CD4-positive, CD25-positive, alpha-beta regulatory T cell (primary cell): ENCODE measurements at places on chromosomes 7 and 10.

DNA sequence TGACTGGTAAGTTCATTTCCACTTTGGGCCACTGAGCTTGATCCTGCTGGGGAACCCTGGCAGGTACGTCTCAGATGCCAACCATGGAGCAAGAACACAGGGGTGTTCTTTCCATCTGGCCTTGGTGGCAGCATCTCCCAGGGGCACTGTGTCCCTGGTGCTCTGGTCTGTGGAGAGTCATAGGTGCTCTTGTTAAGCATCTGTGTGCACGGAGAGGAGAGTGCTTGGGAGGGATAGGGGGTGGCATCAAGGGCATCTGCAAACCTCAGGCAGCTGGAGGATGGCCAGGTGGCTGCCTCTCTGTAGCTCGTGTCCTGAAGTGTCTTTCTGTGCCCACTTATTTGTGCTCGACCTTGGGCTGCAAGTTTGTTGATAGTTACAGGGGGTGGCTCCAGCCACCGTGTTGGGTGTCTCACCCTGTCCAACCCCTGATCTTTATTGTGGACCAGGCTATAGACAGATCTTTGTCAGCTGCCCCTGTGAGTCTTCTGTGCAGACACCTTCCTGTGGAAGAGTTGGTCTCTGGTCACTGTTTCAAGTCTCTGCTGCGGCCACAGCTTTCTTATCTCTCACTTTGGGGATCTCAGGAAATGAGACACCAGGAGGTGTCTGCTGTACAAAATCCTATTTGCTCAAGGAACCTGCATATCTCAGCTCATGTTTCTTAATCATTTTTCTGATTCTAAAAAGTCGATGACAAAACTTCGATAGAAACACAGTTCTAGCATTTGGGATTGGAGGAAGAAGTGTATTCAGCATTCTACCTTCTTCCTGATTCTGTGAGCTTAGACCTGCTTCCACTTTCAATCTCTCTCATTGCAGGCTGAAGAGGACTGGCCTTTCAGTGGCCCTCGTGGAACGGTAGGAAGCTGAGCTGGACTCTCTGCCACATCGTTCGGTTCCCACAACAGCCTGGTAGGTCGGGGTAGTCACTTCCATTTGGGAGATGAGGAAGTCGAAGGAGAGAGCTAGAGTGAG, 17.2 kb upstream of the GIMAP8 start:
- DNase-seq, result no peak

GRCh38 chr10:107059872-107060271, 104.6 kb downstream of the SORCS1 start:
- no peak for DNase-seq

GRCh38 chr7:115008465-115009114, 86.7 kb downstream of the MDFIC start:
- no peak for DNase-seq

DNA sequence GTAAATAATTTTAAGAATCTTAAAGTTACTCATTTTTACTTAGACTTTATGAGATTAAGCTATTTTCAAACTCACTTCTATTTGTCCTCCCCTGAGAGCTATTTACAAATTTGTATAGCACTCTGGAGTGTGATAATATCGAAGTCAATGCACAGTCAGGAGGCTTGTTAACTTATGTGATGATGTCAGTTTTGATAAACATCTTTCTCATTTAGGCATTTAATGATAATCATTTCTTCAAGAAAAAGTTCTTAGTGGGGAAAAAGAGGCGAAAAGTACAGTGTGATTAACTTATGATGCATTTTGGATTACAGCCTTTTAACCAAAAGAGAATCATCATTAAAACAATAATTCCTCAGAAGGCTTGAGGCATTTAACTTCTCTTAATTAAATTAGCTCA, 468.6 kb downstream of the AUTS2 start:
- no peak for DNase-seq

- DNase-seq, result no peak
Measured at GRCh38 chr7:24713850-24714675, 43.2 kb downstream of the GSDME start.

- DNase-seq, result no peak
Measured at GRCh38 chr7:32293833-32294232, 196.3 kb downstream of the LSM5 start.

DNA sequence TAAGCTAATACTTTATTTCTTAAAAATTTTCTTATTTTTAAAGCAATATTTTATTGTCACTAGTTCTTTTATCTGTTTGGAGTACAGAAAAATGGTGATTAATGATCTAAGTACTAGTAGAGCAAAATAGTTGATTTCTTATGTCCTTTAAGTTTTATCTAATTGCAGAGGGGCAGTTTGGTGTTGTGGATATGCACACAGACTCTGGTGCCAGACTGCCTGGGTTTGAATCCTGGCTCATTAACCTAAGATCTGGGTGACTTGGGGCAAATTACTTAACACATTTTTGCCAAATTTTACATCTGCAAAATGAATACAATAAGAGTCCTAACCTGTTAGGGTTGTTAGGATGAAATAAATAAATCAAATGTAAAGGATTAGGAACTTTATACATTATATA, 10.7 kb upstream of the PRPS1L1 start:
- no peak for DNase-seq

DNA sequence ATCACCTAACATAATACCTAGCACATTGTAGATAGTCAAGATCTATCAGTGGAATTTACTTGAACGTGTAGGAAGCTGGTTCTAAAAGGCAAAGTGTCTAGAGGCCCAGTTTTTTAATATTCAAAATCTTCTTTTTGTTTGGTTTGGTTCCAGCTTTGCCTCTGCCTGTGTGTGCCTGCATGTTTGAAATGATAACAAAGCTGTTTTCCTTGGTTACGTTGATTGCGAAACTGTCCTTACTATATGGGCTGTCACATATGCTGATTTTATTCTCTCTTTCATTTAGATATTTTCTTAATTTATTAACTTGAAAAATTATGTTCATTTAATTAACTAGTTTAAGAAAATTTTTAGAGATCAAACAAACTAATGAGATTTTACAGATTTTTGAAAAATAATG, 237.3 kb downstream of the SEMA3A start:
- DNase-seq, result no peak

DNA sequence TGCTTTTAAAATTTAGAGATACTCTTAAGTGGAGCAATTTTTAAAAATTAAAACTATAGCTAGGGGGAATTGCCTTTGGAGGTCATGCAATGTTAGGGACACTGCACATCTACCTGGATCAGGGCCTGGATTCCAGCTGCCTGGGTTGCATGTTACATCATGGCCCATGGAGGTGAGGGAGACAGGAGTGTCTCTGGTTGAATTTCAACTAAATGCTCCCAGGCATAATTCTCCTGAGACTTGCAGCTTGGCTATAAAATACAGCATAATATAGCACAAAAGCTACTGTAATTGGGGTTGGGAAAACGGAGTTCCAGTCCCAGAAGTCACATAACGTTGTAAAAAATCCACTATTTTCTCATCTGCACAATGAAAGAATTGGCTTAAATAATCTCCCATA, 782.5 kb downstream of the LRMDA start:
- DNase-seq, result no peak

DNA sequence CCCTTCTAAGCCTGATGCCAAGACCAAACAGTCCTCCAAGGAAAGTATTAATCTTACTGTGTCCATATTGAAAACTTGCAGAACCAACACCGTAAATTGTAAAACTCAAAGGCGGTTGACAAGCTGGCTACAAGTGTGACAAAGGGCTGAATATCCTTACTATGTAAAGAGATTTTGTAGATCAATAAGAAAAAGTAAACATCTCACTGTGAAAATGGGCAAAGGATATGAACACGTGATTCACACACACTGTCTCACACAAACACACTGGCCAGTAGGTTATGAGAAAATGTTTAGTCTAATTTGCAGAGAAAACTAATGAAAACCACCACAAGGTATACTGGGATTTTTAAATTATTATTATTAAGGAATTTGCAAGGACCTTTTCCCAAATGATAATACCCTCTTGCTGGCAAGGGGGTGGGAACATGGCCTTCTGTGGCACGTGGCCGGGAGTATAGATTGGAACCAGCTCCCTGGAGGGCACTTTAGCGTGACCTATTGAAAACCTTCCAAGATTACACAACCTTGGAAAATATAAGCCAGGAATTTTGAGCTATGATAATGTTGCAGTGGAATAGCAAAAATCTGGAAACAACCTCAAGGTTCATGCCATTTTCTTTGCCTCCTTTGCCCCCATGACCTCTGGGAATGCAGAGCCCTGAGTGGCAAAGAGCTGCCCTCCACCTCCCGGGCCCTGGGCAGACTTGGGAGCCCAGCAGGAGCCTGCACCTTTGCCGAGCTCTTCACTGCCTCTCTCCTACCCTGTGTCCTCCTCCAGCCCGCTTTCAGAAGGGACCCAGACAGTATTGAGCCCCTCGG, 26.2 kb upstream of the SLC29A3 start:
- no peak for DNase-seq

- no peak for DNase-seq
Measured at GRCh38 chr10:88309365-88309764, 273.8 kb downstream of the RNLS start.

DNA sequence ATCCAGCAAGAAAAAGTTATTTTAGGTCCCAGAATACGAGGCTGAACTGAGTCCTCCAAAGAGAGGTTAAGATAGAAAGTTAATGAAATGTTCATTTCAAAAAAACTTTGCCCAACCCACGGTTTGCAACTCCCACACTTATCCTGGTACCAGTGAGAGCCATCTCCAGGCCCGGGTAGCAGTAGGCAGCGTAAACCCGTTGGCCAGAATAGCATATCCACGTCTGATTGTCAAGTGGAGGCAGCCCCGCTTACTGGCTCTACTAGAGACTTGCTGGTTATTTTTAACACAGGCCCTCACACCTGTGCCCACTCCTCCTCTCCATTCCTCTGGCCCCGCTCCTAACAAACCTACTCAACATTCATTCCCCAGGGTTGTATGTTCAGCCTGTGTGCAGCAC, 109.7 kb downstream of the HIP1 start:
- DNase-seq, result no peak

DNA sequence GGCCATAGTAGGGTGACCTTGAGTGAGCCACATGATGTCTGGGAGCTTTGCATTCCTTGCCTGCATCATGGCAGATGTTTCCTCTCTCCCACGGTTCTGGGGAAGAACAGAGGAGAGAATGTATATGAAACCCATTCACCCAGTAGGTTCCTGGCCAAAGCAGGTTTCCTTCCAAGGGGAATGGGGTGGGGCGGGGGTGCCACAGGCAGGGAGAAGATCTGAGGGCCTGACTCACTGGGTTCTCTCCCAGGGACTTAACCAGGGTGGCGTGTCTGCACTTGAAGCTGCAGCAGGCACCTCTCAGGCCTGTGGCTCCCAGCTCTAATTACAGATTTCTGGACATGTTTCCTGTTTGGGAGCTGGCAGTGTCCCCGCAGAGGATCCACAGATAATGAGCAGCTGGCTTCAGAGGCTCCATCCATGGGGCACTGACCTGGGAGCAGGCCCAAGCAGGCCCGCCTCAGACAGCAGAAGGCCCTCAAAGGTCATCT, 50.2 kb upstream of the ZMIZ1 start:
- no peak for DNase-seq

GRCh38 chr7:125154930-125155329, 225.3 kb upstream of the POT1 start:
- DNase-seq, result no peak

- DNase-seq, result no peak
Measured at GRCh38 chr7:108091461-108091831, 38.7 kb downstream of the LAMB4 start.

DNA sequence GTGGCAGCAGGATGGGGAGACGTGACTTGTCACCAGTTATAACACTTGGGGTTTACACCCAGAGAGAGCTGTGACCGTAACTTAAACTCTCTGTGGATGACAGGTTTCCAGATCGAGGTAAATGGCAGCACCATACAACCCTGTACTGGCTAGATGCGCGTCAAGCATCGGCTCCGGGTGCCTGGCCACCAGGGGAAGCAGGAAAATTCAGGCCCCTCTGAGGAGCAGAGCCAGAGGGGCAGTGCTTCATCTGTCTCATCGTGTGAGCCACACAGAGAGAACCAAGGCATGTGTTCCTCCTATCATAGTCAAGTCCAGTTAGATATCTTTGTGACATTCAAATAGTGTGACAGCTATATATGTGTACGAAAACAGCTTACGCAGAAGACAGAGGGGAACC, 652.2 kb upstream of the FOXK1 start:
- no peak for DNase-seq

- DNase-seq, result no peak
Measured at GRCh38 chr10:126115886-126116285, 219.5 kb downstream of the FANK1 start.

- no peak for DNase-seq
Measured at GRCh38 chr7:116779216-116779615, 83.2 kb upstream of the CAPZA2 start.

DNA sequence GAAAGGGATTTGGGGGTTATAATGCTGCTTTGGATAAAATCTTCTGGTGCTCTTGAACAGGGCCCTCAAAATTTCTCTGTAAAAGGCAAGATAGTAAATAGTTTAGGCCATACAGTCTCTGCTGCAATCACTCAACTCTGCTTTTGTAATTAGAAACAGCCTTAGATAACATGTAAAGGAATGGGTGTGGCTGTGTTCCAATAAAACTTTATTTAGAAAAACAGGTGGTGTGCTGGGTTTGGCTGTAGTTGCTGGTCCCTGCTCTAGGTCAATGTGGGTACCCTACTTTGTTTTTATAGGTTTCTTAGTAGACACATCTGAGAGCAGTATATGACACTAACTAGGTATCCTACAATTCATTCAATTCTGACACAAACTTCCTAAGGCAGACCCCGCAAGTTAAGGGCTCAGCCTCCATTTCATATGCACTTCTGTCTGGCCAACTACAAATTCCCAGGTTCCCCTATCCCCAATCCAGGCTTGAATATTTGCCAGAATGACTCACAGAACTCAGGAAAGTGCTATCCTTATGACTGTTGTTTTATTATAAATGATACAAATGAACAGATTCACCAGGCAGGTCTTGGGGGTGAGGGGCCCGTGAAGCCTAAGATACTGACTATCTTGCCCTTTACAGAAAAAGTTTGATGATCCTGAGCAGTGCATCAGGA, 349.9 kb downstream of the RPS24 start:
- no peak for DNase-seq

GRCh38 chr10:36057180-36057579, 415.1 kb upstream of the FZD8 start:
- DNase-seq, result no peak

GRCh38 chr7:20153999-20154398, 63.2 kb downstream of the MACC1 start:
- DNase-seq, result no peak

- no peak for DNase-seq
Measured at GRCh38 chr7:265998-266850, 23.7 kb upstream of the FOXL3 start.

- no peak for DNase-seq
Measured at GRCh38 chr10:53840653-53841052, 960.4 kb downstream of the PCDH15 start.
